ENCODE measurements at places on chromosomes 4 and X. TPM values are rescaled to one million over a fixed set of nuclear protein-coding genes. Genes with fewer than 3 reads are reported as not detected.

The CCDC158 gene
- polyA plus RNA-seq = 0.11 TPM

The OPN1MW gene
- polyA plus RNA-seq = not detected

The FAM133A gene
- polyA plus RNA-seq = not detected

The GNRHR gene
- not detected for polyA plus RNA-seq

The PCDH7 gene
- 0.90 TPM for polyA plus RNA-seq

The GDPD2 gene
- 0.09 TPM for polyA plus RNA-seq

The HAND2 gene
- polyA plus RNA-seq = 3.5 TPM

The MID2 gene
- polyA plus RNA-seq = 6.5 TPM

The KIF4A gene
- 0.06 TPM for polyA plus RNA-seq

The ERAS gene
- not detected for polyA plus RNA-seq

The SORCS2 gene
- 0.22 TPM for polyA plus RNA-seq

The APLN gene
- polyA plus RNA-seq = 2.8 TPM

The C4orf17 gene
- polyA plus RNA-seq = not detected

The TGIF2LX gene
- not detected for polyA plus RNA-seq

The PALLD gene
- polyA plus RNA-seq = 145 TPM

The MORC4 gene
- 12.4 TPM for polyA plus RNA-seq

The TRIML1 gene
- polyA plus RNA-seq = not detected

The ZIC3 gene
- not detected for polyA plus RNA-seq

The FBXW7 gene
- 5.2 TPM for polyA plus RNA-seq

The HPGD gene
- 10.7 TPM for polyA plus RNA-seq

The SHROOM4 gene
- polyA plus RNA-seq = 8.3 TPM

The EFNB1 gene
- 31.3 TPM for polyA plus RNA-seq
